CMK (cell line): ENCODE measurements at places on chromosomes 11 and 22.
A peak's percentile ranks its signal among the peaks of the same experiment; 100 is the strongest.

- no peak for DNase-seq
These were observed 3.4 kb upstream of the A4GALT start for GRCh38 chr22:42724062-42724461.

DNA sequence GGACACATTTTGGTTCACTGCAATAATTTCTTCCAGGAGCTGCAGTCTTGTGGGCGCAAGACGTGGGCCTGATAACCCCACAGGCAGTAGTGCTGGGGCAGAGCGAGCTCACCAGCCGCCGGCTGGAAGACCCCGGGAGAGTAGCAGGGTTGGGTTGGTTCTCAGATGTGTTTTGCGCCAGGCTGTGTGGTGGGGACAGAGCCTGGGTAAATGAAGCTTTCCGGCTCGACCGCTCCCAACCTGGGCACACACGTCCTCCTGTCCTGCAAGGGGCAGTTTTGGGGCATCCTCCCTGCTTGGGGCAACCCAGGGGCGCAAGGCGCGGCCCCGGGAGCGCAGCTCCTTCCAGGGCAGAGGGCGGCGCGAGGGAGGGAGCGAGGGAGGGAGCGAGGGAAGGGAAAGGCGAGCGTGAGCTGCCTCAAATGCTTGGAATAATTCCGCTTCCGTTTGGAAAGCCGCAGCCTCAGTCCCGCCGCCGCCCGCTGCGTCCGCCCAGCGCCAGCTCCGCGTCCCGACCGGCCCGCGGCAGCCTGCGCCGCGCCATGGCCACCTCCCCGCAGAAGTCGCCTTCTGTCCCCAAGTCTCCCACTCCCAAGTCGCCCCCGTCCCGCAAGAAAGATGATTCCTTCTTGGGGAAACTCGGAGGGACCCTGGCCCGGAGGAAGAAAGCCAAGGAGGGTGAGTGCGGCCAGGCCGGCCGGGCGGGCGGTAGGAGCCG lies at the start of gene PARVA:
TSS of gene PARVA (plus strand) at position 466 of the 718 bp plus-strand sequence. CDS start at position 543, 77 bp downstream.
- DNase-seq, result no peak

GRCh38 chr11:131042041-131042390 lies 125.7 kb upstream of the SNX19 start:
- DNase-seq, result no peak

- DNase-seq, result no peak
These were observed 153.8 kb upstream of the E2F8 start for GRCh38 chr11:19394525-19395016.

- DNase-seq, result no peak
These were observed at the start of gene MCAM for GRCh38 chr11:119316729-119317591. MCAM (minus strand) TSS chr11:119317130; CDS start chr11:119317101, 29 bp downstream.

GRCh38 chr11:75858042-75858441 lies 43.0 kb downstream of the UVRAG start:
- DNase-seq, result no peak

- DNase-seq, result no peak
These were observed 14.0 kb downstream of the RHOG start for GRCh38 chr11:3826721-3827120.

- DNase-seq, result no peak
These were observed 28.2 kb downstream of the OR10D3 start for GRCh38 chr11:124211321-124211720.

- no peak for DNase-seq
These were observed 41.4 kb upstream of the CREB3L1 start for GRCh38 chr11:46235777-46236688.

GRCh38 chr11:65791719-65792213 lies 4.9 kb downstream of the OVOL1 start:
- peak; percentile 35 for DNase-seq

GRCh38 chr11:47398551-47398950 lies 9.8 kb upstream of the SLC39A13 start:
- DNase-seq, result no peak

DNA sequence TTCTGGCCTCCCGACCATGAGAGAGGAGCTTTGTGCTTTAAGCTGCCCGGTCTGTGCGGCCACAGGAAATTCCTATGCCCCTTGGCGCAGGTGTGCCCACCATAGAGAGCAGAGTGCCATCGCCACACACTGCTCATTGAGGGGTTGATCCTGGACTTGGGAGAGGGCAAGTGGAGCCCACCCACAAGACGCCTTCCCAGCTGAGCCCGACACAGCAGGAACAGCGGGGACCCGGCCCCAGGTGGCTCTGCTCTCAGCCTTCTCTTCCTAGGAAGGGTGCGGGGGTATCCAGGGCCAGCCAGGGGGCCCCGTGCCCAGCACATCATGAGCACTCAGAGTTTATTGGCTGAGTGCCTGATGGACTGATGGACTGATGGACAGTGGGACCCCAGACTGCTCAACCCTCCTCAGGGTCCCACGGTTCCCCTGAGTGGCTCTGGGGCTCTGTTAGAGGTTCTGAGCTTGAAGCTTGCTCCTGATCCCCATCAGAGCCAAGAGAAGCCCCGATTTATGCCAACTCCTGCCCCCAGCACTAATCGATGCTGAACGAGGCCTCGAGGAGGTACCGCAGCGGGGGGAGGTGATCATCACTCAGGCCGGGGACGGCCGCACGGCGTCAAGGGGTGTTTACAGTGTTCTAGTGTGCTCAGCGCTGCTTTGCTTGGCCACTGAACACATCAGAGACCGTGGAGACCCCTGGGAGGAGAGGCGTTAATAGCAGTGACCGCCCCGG lies 13.5 kb upstream of the MRGPRD start:
- DNase-seq, result no peak

DNA sequence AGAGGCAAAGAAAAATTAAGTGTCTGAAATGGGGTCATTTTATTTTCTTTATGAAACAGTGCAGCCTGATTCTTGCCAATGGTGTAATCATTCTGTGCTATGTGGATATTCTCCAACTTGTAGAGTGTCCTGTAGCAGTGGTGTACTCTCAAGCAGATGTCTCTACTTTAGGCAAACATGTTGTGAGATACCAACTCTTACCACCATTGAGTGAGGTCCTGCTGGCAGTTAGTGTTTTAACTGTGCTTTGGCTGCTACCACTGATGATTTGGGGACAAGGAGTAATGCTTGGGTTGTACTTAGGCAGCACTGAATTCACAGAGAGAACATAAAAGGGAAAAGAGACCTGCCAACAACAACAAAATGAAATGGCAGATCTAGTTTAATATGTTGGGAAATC lies 122.5 kb downstream of the APIP start:
- DNase-seq, result no peak

GRCh38 chr22:41106122-41106968 lies 14.0 kb downstream of the EP300 start:
- DNase-seq, result no peak

GRCh38 chr11:47415949-47416472 lies 7.6 kb downstream of the SLC39A13 start:
- DNase-seq, result no peak

DNA sequence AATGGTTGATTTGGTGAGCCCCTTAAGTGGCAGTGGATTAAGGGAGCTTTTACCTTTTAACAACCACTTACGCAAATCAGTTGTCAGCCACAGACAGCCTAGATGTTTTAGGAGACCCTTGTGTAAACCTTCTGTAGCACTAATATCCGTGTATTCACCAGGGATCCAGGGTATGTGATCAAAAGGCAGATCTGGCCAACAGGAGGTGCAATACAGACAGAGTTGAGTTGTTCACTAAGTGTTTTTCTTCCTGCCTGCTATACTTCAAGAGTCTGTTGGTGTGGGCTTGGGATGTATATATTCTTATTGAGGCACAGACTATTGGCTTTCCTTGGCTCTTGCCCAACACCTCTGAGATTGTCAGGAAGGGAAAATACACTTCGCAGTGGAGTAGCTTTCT lies 175.1 kb downstream of the FAT3 start:
- no peak for DNase-seq

DNA sequence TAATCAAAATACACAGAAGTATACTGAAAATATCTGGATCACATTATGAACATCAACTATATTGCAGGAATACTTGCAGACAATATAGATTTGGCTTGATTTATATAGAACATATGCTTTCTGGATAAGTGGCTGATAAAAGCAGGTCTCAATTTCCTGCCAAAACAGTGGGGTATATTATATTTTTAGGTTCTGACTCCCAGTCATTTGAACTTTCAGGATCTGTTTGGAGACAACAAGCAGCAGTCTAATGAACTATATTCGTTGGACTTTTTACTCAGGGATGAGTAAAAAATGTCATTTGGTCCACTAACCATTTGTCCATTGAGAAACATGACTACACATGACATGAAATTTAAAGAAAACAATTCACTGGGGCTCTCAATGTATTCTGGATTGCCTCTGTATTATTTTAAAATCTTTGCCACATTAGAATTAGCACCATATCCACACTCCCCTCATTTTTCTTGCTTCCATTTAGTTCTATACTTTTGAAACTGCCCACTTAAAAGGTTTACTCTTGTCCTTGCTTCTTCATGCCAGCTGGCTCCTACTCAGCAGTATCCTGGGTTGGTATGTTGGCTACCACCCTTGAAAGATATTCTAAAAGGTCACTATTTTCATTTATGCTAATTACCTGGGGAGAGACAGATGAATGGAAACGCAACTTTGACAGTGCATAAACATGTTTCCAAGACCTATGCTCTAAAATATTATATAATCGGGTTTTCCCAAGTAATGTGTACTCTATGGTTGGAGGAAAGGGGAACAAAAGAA lies 153.0 kb downstream of the APOL5 start:
- DNase-seq, result no peak

DNA sequence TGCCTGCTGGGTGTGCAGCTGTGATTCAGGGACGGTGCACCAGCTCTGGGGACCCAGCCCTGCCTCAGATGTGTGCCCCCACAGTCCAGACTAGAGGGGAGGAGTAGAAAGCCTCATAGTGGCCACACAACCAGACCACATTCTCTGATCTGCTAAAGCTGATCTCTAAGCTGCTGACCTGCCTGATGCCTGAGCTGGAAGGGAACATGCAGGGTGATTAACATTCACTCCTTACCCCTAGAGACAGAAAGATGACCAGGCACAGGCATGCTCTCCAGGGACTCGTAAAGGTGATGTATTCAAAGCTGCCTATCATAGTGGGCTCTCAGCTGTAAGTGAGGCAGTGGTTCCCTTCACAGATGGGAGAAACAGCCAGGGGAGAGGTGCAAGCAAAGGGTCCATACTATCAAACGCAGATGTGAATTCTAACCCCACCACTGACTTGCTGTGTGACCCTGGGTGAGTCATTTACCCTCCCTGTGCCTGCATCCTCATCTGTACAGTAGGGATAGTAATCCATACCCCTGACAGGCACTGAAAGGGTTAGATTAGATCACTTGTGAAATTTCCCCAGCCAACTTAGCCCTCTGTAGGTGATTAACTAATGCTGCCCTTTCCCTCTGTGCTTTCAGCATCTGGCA lies 29.0 kb upstream of the LRRC32 start:
- DNase-seq, result peak; percentile 73

GRCh38 chr22:32106930-32107329 lies 52.2 kb downstream of the C22orf42 start:
- DNase-seq, result no peak

DNA sequence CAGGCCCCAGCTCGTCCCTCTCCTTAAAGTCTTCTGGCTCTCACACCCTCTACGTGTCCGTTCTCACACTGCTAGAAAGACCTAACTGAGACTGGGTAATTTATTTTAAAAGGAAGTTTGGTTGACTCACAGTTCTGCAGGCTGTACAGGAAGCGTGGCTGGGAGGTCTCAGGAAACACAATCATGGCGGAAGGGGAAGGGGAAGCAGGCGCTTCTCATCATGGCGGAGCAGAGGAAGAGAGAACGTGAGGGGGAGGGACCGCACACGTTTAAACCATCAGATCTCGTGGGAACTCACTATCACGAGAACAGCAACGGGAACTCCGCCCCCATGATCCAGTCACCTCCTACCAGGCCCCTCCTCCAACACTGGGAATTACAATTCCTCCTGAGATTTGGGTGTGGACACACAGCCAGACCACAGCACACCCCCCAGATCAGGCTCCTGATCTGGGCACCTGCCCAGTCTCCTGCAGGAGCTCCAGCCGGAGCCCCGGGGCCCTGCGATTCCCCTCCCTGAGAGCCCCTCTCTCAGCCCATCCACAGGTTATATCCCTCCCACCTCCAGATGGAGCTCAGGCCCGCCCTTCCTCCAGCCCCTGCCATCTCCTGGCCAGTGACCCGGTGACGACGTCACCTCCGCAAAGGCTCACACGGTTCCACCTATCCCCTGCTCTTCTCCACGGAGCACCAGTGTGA lies 170.2 kb downstream of the BRD1 start:
- peak; percentile 90 for DNase-seq

DNA sequence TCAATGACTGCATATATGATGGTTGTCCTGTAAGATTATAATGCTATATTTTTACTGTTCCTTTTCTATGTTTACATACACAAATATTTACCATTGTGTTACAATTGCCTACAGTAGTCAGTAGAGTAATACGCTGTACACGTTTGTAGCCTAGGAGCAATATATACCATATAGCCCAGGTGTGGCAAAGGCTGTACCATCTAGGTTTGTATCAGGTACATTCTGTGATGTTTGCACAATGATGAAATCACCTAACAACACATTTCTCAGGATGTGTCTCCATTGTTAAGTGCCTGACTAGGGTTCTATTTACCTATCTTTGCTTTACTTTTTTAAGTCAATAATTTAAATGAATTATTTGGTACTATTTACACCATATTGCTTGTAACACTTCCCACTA lies 21.9 kb downstream of the PRR5L start:
- DNase-seq, result no peak

GRCh38 chr11:134686460-134687061 lies 274.5 kb upstream of the B3GAT1 start:
- no peak for DNase-seq

DNA sequence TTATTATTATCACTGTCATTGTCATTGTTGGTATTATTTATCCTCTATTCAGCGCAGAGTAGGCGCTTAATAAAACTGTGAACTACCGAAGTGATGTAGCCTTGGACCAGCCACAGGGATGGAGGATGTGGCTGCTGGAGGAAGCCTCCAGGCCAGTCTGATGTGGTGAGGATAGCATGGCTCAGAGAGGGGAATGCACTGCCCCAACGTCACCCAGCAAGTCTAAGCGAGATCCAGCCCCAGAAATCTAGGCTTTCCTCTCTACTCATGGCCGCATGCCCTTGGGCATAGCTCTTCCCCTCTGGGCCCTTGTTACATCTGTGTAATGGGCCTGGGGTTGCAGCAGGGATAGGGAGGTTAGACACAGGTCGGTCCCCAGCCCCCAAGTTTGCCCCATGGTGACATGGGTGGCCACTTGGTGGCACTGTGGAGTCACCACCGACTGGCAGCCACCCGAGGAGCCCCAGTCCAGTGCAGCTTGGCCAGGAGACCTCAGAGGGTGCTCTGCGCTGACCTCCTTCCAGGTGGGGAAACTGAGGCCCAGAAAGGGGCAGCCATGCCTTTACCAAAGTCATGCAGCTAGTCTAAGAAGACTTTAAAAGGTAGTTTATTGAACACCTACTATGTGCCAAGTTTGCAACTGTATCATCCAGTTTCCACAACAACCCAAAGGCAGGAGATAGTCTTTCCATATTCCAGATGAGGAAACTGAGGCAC lies 395.7 kb downstream of the MN1 start:
- no peak for DNase-seq

GRCh38 chr11:35304900-35305460 lies 114.4 kb downstream of the SLC1A2 start:
- DNase-seq, result no peak
